CD4-positive, alpha-beta T cell treated with Interleukin-4 for 1 hour (primary cell): ENCODE measurements at places on chromosomes 13 and 19.

GRCh38 chr19:1038978-1039645, 795 bp upstream of the ABCA7 start:
- no peak for DNase-seq

DNA sequence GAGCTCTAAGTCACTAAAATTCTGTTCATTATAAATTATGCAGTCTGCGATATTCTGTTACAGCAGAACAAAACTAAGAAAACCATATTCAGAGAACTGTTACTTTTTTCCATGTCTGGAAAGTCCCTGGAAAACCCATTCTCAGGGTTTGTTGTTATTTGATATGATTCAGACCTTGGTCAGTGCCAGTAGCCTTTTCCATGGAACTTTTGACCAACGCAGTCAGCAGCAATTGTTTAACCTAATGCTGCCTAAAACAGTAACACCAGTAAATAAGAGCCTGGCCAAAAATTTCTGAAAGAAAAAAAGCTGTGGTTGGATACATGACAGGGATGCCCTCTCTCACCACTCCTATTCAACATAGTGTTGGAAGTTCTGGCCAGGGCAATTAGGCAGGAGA, 402.7 kb downstream of the TBC1D4 start:
- DNase-seq, result no peak

DNA sequence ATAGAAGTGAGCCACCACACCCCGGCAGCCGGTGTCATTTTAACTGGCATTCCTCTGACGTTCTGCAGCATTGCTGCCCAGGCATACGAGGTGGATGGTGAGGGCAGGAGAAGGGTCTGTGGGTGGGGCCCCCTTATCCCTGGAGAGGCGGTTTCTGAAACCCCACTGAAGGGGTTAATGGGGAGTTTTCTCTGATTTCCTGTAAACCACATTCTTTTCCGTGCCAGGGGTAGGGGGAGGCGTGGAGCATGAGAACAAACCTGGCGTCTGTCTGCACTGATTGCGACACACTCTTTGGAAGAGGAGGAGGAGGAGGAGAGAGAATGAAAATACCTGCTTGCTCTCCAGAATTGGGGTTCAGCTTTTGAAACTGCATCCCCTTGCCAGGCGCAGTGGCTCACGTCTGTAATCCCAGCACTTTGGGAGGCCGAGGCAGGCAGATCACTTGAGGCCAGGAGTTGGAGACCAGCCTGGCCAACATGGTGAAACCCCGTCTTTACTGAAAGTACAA, 2.7 kb upstream of the C3 start:
- no peak for DNase-seq

- DNase-seq, result no peak
These were observed 69.3 kb upstream of the ATP12A start for GRCh38 chr13:24610956-24611355.

- DNase-seq, result no peak
These were observed 808 bp downstream of the DNMT1 start for GRCh38 chr19:10193790-10194499.

DNA sequence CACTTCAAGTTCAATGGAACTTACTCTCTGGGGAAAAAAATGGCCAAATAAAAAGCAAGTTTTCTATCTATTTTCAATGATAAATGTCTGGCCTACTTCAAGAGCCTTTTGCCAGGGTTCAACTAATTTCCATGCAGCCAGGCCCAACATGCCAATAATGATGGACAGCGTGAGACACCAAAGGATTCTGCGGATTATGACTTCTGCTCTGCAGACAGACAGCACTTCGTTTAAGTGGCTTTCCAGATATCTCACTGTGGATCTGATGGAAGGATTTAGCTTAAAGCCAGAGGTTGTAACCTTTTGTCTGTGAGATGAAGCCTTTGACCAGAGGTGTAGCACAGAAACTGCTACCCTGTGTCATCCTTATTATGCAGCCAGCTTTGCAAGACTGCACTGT, 614.2 kb downstream of the DCT start:
- no peak for DNase-seq

DNA sequence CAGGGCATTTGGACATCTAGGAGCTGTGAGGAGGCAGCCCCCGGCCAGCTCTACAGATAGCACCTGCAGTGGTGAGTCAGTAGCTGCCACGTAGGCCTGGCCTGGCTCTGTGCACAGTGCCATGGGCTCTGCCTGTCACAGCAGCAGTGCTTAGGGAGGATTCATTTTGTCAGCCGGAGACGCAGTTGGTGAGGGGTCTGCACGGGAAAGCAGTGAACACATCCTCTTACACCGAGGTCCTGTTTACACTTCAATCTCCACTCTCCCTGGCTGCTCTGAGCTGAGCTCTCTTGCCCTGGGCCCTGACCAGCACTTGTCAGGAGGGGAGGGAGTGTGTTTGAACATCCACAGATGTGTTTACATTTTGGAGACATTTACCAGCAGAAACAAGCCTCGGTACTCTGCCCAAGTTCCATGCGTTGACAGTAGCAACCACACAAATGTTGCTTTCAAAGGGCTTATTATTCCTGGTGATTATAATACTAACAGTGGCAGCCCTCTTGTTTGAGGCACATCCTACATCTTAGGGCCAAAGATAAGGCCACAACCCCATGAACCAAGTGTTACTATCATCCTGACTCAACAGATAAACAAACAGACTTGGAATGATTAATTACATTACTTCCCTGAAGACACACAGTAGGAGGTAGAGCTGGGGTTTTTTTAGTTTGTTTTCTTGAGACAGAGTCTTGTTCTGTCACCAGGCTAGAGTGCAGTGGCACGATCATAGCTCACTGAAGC, 148.9 kb downstream of the USP12 start:
- DNase-seq, result no peak
